Nucleus accumbens (tissue), 56 donors: ENCODE measurements at places on chromosomes 16 and 17.

- no peak for DNase-seq
These were observed 1.1 kb upstream of the XYLT1 start for GRCh38 chr16:17471719-17472461.

DNA sequence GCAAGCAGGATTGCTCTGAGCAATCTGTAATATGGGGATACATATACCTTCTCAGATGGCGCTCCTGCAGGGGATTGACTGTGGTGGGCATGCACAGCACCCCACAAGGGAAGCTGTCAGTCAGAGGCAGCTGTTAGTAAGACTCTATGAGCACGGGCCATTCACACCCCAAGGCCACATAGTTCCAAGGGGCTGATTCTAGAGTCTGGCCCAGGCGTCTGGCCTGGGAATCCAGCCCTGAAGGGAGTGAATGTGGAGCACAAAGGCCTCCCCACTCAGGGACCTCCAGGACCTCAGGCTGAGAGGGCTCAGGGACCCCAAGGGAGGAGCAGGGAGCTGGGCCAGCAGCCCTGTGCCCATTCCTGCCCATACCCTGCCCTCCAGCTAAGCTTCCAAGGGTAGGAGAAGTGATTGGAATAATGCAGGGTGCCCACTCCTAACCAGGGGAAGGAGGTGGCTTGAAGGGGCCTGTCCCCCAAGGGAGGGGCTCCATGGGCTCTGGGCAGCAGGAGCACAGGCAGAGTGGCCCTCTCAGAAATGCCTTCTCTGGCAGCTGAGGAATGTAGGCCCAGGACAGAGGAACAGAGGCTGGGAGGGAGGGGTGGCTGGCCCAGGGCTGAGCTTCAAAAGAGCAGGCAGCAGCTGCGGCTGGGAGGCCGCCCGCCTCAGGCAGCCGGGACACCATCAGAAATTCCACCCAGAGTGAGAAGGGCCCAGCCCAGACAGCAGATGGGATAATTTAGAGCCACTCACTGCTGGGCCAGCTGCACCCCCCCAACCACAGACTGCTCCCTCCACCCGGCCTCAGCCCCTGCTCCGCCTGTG is 48.9 kb upstream of the MRPS23 start:
- peak; percentile 52 for DNase-seq

DNA sequence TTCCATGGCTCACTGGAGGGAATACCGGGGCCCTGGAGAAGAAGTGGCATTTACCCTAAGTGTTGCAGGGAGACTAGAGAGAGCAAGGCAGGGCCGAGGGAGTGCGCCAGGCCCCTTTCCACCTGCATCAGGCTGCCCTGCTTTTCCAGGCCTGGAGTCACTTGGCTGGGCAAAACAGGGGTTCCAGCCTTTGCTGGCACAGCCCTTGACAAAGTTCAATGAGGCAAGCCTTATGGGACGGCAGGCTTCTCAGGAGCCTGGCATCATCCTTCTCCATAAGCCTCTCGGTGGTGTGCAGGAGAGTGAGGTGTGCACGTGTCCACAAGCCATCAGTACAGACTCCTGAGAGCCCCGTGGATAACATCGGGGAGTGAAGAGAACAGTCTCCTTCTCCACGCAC is 27.1 kb downstream of the CACNA1G start:
- no peak for DNase-seq

- DNase-seq = no peak
These were observed 8.7 kb upstream of the UBE2G1 start for GRCh38 chr17:4375039-4375748.

GRCh38 chr16:87764600-87765472 is 950 bp downstream of the KLHDC4 start:
- no peak for DNase-seq

DNA sequence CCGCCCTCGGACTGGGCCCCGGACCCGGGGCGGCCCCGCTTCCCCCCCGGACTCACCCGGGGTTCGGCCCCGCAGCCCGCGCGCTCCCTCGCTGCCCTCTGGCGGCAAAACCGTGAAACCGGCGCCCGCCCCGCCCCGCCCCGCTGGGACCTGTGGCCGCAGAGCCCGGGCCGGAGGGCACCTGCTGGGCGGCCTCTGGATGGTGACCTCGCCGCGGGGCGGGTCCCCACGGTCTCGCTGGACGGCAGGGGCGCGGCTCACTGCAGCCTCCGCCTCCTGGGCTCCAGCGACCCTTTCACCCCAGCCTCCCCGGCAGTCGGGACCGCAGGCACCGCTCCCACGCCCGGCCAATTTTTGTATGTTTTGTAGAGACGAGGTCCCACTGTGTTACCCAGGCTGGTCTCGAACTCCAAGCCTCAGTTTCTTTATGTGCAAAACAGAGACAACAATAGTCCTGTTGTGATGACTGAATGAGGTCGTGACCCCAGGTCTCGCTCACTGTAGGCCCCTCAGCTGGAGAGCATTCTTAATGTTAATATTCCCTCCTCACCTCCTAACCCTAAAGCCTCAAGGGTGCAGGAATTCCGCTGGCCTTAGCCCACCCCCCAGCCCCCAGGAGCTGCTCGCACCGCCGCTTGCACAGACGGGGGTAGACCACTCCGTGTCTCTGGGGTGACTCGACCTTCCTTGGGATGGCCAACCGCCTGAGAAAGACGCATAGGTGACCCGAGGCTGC is 33.7 kb upstream of the RPH3AL start:
- peak; percentile 43 for DNase-seq

- no peak for DNase-seq
These were observed 197.1 kb downstream of the HS3ST4 start for GRCh38 chr16:25888868-25889267.

DNA sequence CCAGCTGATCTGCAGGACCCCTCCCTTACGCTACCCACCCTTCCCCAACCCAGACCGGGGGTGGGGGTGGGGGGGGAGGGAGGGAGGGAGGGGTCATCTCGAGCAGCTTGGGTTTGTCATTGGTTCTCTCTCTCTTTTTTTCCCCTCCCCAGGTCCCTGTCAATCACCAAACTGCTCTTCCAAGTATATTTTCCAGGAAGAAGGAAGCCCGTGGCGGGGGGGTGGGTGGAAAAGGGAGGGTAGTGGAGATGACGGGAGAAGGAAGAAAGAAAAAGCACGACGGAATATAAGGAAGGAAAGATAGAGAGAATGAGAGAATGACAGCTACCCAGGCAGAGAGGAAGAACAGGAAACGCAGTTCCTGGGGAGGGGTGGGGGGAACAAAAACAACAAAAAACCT is 17.9 kb downstream of the SALL1 start:
- no peak for DNase-seq

DNA sequence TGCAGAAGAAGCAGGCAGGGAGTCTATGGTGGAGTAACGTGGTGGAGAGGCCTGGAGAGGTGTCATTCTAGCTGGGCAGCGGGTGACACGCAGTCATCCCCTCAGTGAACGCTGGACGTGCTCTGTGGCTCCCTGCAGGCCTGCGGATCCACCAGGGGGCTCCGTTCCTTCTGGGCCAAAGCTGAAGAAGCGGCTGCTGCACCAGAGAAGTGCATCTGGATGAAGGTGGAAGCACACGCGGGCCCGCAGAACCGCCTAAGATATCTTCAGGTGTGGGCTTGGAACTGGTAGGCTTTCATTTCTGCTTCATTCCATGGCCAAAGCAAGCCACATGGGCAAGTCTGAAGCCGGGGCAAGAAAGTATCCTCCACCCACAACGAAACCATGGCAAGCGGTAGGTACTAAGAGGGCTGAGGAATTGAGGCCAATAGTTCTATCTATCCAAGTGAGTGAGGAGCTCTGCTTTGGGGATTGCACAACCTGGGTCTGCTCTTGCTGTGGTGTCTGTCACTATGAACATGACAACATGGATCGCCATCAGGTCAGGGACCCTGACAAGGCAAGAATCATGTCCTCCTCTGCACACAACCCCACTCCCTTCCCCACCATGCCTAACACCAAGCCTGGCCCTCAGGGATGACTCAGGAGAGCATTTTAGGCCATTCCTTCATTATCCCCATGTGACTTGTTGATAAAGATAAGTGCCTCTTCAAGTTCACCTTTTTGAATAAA is 78.9 kb upstream of the FBXO47 start:
- no peak for DNase-seq

DNA sequence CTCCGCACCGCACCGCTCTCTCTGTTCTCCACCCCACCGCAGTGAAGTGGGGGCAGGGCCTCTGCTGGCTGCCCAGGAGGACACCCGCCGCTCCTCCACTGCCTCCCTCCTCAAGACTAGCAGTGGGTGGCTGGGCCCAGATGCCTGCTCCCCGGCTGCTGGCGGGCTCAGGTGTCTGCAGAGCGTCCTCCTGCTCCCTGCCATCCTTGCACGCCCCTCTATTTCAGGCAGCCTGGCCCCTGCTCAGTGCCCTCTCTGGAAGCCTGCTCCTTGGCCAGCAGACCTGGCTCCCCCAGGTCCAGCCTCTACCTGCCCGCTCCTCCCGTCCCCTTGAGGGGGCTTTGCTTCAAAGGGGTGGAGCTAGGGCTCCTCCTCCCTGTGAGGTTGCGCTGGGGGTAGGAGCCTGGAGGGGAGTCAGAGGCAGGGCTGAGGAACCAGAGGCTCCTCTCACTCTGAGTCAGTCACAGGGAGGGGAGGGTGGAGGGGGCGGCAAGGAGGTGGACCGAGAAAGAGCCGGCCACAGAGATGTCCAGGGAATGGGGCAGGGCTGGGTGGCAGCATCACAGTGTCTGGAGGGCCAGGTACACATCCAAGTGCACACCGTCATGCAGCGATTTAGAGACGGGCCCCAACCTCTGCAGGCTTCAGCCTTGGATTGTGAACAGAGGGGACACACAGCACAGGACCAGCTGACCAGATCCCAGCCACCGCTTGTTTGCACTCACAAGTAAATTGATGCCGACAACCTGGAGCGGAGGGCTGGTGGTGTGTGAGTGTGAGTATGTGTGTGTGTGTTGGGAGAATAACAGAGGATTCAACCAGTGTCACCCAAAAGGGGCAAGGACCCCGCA is 9.8 kb upstream of the TMEM92 start:
- no peak for DNase-seq

DNA sequence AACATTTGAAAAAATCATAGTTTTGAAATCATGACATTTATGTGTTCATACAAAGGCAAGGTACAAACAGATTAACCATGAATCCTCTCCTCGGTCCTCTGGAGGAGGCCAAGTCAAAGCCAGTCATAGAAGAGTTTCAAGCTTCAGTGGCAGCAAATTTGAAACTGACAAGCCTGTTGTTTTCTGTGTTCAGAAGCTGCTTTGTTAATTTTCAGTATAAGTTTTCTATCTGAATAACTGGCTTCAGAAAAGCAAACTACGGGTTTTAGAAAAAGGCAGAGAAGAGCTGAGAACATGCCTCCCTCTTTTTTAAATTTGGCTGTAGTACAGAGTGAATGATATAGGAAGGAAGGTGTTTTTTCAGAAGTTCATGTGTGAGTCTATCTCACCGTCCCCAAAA is 79.6 kb upstream of the CLEC18B start:
- DNase-seq = no peak

- no peak for DNase-seq
These were observed 76.5 kb downstream of the NETO2 start for GRCh38 chr16:47067203-47067602.

- DNase-seq = no peak
These were observed 474.4 kb downstream of the SLC39A11 start for GRCh38 chr17:72618001-72618509.

DNA sequence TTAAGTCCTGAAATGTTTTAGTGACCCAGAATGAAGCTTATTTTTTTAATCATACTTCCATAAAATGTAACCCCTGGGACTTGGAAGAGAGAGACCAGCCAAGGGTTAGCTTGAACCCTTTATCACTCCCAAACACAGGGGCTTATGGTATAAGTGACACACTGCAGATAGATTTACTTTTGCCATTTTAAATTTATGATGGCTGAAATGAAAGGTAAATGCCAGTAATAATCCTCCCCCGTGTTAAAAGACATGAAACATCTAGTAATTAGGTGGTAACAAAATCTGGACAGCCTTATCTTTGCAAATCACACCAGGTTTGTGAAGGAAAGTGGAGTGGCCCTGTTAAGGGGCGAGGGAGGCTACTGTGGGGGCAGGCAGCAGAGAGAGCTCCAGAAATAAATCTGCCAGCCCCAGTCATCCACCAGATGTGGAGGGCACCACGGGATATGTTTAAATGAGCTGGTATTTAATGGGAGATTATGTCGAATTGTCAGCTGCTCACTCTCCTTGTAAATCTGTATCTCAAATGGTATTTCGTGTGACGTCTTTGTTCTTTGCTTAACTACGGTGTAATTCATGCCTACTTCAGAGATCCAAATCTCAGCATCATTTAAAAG is 326.5 kb downstream of the WWOX start:
- no peak for DNase-seq

DNA sequence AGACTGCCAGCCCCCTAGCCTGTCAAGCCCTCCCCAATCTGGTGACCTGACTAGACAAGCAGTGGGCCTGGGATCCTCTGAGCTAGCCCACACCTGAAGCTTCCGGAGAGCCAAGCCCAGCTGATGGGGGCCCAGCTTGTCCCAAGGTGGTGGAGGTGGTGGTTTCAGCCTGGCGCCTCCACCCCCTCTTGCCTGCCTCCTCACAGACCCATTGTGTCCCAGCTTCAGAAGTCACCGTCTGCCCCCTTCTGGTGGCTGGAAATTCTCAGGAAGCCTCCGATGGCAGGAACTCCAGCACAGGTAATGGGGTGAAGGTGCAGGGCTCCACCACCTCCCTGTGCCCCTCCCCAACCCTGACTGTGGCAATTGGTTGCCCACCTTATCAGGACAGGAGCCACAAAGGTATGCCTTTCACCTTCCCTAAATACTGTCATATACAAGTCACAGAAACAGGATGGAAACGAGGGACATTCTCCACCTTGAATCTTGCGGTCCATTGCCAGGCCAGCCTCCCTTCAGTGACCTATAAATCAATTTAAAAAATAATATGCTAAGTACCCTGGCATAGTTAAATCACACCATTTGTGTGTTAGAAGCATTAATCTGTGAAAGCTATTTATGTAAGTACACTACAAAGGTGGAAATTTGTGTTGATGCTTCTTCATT is 66.0 kb upstream of the ZNF423 start:
- no peak for DNase-seq

GRCh38 chr17:13862346-13862745 is 207.0 kb upstream of the COX10 start:
- no peak for DNase-seq

- no peak for DNase-seq
These were observed 20.1 kb downstream of the HBQ1 start for GRCh38 chr16:200388-200787.

- DNase-seq = no peak
These were observed 10.7 kb upstream of the ZNF19 start for GRCh38 chr16:71499775-71500364.

DNA sequence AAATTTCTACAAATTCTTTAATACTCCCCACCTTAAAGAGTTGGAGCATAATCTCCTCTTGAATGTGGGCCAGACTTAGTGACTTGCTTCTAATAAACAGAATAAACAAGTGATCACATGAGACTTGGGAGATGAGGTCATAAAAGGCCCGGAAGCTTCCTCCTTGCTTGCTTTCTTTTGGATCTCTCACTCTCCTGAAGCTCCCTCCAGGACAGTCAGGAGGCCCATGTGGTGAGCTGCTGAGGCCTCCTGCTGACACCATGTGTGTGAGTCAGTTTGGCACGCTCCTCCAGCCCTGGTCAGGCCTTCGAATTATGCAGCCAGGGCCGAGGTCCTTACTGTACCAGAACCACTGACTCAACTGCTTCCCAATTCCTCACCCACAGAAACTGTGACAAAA is 53.2 kb downstream of the NDEL1 start:
- DNase-seq = no peak
